Activated CD4-positive, alpha-beta T cell treated with anti-CD3 and anti-CD28 coated beads, Interleukin-2, Interleukin-6, amounts not matched to agents 100 ng/mL and 50 ng/mL, durations not matched to agents 16 hours and 8 hours (primary cell): ENCODE measurements at places on chromosomes 1 and 21.

DNA sequence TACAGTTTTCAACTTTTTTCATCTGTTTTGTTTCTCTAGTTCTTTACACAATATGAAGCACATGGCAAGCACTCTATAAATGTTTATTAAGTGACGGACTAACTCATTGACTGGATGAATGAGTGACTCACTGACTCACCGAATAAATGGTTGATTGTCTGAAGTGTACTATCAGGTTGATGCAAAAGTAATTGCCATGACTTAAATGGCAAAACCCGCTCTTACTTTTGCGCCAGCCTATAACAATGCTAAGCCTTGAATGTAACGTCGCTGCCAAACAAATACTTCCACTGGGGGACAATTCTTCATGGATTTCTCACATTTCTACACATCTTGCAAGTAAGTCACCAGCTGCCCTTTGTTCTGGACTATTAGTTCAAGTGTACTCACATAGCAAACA lies 109.0 kb upstream of the KCTD3 start:
- DNase-seq = no peak

DNA sequence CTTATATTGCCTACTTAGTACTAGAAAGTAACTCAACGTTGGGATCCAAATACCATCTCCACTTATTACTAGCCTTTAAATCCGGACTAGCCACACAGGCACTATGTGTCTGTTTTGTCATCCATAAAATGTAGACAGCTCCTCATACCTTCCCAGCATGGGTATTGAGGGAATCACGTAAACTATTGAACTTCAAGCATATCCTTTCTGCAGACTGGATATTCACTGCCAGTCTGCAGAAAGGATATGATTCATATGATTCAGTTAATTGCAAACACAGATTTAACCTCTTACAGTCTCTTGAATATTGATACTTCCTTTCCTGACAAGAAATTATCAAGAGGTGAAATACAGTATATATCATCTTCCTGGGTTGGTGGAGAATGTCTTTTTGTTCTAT lies 186.0 kb downstream of the LEPR start:
- DNase-seq = no peak

DNA sequence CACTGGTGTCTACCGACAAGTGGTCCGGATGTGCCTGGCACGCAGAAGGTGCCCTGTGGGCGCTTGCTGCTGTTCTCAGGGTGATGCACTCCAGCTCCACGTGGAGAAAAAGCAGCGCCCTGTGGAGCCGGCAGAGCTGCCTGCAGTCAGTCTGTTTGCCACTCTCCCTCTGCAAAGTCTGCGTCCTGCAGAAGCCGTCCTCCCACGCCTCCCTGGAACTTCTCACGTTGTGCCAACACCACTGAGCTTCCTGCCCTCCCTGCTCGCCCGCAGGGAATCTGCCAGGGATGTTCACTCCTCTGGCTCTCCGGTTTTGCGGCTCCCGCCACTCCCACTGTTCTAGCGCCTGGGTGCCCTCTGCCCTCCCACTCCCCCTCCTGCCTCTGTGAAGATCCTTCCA lies 19.8 kb upstream of the UBXN10 start:
- no peak for DNase-seq

GRCh38 chr1:10736634-10737586 lies 59.5 kb downstream of the CASZ1 start:
- DNase-seq = no peak

DNA sequence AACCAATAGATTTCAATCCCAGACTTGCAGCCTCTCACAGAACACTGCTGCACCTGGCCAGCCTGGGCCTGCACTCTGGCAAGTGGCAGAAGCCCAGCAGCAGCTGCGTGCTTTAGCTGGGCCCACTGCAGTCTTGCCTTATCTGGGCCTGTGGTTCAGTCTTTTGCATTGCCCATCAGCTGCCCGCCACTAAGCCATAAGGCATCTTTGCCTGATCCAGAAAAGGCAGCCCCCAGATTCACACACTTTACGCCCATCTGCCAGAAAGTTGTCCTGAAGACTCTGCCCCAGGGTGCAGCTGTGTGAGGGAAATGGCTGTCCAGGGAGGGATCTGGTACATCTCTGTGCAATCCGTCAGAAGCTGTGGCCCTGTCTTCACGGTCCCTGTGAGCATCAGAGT lies 217.0 kb downstream of the DNAH14 start:
- no peak for DNase-seq

DNA sequence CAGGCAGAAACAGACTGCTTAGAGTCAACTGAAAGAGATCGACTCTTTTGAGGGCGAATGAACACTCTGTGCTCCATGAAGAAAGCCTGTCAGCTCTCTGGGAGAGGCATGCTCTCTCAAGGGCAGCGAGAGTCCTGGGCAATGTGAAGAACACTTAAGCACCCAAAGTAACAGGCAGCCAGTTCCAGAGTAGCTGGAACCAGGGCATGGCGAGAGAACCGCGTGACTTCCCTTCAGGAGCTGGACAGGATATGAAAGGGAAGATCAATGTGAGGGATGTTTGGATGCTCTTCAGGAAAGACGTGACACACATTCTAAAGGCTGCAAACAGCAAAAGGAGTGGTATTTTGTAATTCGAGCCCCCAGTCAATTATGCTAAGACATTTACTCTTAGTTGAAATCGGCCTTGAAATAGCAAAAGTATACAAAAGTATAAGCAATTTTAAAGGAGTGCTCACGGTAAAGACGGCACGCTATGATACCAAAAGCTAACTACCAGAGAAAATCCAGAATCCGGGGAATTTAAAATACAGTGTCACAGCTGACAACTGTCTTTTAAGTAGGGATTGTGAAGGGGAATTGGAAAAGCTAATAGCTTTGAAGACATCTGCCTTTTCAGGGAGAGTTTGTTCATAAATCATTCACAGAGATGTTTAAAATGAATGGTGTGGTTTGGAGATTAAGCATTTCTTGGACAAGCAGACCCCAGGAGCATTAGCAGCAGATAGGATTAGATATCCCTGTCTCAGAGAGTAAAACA lies 20.8 kb downstream of the ADAMTS5 start:
- no peak for DNase-seq

DNA sequence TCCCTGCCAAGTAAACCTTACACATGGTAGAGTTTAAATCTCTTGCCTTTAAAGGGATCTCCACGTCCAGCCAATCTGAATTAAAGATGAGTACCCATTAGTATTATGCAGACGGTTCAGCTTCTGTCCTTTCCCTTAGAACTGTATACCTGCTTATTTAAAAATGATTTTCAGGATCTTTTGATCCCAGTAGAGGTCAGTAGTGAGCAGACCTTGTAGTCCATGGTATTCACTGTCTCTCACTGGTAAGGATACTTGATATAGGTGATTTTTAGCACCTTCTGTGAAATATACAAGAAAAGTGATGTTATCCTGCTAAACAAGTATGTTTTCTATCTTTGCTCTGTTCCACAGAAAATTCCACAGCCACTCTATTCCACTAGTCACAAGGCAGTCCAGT lies 1211.6 kb upstream of the ADGRL4 start:
- peak; percentile 19 for DNase-seq

GRCh38 chr1:67213164-67213563 lies 46.9 kb downstream of the IL23R start:
- DNase-seq = peak; percentile 35

- no peak for DNase-seq
Observed at GRCh38 chr1:212034516-212035122, 738 bp downstream of the INTS7 start.

- no peak for DNase-seq
Observed at GRCh38 chr1:3651930-3652547, at the start of gene TP73. Gene TP73 (plus strand): TSS chr1:3652516. CDS start chr1:3682366, 29,850 bp downstream.

GRCh38 chr1:196678510-196678884 lies 26.7 kb downstream of the CFH start:
- DNase-seq = no peak

DNA sequence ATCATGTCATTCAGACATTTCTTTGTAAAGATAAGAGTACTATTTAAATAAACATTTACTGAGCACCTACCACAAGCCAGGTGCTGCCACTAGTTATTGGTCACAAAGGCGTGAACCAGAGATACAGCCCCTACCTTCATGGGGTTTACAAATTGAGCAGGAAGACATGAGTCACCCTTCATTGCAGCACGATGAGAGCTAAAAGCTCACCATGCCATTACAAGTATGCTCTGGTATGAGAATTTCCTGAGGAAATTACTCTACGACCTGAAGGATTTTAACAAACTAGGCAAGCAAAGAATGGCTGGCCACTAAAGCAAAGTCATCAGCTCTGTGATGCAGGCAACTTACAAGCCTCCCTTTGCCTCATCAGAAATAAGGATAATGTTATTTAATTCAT lies 346.8 kb downstream of the BRINP2 start:
- DNase-seq = no peak

DNA sequence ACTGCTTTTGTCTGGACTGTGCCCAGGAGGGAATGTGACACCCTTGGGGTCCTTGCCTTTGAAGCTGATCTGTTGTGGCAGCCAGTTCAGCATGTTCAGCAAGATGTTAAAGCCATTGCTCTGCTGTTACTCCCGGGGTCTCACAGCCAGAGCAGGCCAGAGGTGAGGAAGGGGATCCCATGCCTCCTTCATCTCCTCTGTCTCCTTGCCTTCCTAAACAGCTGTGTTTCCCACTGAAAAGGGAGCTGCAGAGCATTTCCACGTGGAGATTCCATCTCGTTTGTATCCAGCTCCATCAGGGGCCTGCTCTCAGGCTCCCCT lies 135.8 kb upstream of the COL6A1 start:
- no peak for DNase-seq

- no peak for DNase-seq
Observed at GRCh38 chr1:24720152-24720551, 25.1 kb upstream of the CLIC4 start.

DNA sequence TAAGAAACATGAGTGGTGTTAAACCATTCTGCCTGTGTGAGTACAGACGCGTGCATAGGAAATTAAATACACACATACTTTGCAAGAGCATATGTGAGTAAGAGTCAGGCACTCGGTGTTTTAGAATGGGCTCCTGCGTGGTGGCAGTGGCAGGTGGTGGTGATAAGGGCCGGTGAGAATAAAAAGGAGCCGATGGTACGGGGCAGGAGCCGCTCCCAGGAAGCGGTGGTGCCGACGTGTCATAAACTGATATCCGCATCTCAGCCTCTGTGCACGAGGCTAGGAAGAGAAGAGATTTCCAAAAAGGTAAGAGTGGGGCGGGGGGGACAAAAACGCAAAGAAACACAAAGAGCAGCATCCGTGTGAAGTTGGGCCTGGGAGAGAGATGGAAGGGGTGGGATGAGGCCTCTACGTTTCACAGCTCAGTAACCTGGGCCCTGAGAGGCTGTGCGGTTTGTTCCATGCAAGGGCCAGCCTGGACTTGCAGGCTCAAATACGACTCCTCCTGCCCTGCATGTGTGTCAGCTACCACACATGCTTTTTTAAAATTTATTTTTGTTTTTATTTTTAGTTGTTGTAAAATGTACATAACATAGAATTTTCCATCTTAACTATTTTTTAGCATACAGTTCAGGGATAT lies 127.7 kb upstream of the COL6A1 start:
- DNase-seq = no peak

DNA sequence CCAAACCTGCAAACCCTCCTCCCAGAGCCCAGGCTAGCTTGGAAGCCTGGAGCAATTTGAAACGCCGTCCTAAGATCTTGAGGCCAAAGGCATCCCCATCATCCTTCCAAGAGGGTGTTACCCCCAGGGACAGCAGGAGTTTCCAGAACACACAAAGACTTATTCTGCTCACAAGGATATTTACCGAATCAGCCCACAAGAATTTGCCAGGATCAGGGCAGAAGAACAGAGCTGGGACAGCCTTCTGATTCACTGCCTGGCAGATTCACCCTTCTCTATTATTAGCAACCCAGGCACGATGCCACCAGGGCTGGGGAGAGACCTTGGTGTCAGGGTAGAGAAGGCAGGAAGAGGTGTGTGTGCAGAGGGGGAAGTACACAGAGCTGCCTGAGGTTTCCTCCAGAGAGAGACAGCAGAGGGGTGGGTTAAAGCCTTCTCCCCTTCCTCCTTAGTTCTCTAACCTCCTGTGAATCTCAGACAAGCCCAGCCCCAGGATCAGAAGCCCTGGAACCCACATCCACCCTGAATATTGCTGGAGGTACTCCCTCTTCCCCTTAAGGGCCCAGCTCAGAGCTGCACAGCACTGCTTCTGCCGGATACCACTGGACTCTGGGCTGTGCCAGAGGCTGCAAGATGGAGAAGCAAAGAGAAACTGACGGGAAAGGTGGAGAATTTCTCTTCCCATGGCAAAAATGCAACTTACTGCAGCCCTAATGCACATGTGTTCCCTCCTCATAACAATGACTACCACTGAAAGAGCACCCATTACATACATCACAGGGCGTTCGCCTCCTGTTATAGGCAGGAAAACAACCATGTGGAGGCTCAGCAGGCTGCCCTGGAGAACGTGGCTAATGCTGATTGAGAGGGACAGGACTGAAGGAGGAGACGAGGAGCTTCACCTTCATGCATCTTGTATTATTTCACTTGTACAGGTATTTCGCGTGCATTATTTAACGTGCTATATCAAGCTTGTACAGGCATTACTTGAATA lies 61.8 kb downstream of the ITPKB start:
- peak; percentile 78 for DNase-seq

GRCh38 chr1:206924592-206925105 lies 2.9 kb upstream of the FCMR start:
- DNase-seq = no peak

- DNase-seq = no peak
Observed at GRCh38 chr1:117017648-117018047, 16.1 kb downstream of the CD101 start.

GRCh38 chr1:187838335-187839293 lies 1009.9 kb downstream of the PLA2G4A start:
- DNase-seq = no peak

GRCh38 chr1:63620671-63621070 lies 27.5 kb downstream of the PGM1 start:
- DNase-seq = no peak

GRCh38 chr1:11930571-11931445 lies 3.7 kb upstream of the PLOD1 start:
- no peak for DNase-seq

DNA sequence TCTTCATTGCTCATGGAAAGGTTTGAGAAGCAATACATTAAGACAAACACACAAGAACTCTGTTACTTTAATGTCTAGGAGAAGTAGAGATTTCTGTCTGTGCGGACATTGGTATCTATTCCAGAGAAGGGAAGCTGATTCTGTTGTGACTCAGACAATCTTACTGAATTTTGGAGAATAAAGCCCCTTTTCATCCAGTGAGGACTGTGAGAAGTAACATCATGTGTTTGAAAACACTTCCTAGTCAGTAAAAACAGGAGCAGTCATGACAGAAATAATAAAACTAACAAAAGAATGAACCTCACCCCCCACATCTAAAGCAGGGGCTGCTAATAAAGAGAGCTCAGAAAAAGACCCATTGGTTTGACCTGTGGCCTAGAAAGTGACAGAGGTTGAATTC lies 46.6 kb downstream of the NEK7 start:
- DNase-seq = no peak

DNA sequence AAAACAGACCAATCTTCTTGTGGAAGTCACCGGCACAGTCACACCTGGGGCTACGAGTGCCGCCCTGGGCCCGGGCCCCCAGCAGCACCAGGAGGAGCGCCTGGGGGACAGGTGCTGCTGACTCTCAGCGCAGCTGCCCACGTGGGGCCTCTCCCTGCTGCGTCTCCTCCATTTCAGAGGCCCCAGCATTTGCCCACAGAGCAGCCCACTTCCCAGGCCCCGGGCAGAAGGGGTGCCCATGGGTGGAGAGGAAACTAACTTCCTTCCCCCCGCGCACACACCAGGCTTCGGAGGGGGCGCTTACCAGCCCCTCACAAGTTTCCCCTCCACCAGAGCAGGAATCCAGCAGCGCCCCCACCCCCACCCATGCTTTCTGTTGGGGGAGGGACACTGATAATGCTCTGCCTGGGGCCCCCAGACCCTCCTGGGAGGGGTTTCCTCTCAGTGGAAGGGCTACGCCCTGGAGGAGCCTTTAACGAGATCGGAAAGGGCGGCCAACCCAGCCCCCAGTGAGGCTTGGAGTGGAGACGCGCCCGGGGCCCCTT lies 440 bp downstream of the TNFRSF25 start:
- peak; percentile 51 for DNase-seq
